Smooth muscle cell of the pulmonary artery (primary cell): ENCODE measurements at places on chromosomes 7 and 10. TPM values are rescaled to one million over a fixed set of nuclear protein-coding genes. Genes with fewer than 3 reads are reported as not detected.

The CRYGN gene
- total RNA-seq: 0.13 TPM in 1 of 2 replicates, not detected in the other

The LSM8 gene
- total RNA-seq: 18.6 and 21.5 TPM in 2 replicates

The PDE6C gene
- not detected in 2 replicates for total RNA-seq

The ITGB8 gene
- 95.7 and 171 TPM in 2 replicates for total RNA-seq

The OR6V1 gene
- not detected in 2 replicates for total RNA-seq

The SVIL gene
- 183 and 376 TPM in 2 replicates for total RNA-seq

The C10orf88 gene
- total RNA-seq: 12.3 and 19.0 TPM in 2 replicates

The MLXIPL gene
- 0.03 and 0.39 TPM in 2 replicates for total RNA-seq

The NCAPG2 gene
- total RNA-seq: 10.2 and 15.7 TPM in 2 replicates

The TRIL gene
- total RNA-seq: 0.40 and 1.8 TPM in 2 replicates

The MAP3K8 gene
- 12.3 and 17.3 TPM in 2 replicates for total RNA-seq

The NPSR1 gene
- total RNA-seq: not detected in 2 replicates

The VAX1 gene
- not detected in 2 replicates for total RNA-seq

The HOXA9 gene
- 0.33 TPM in 1 of 2 replicates, not detected in the other for total RNA-seq

The SPDYE8 gene
- total RNA-seq: not detected in 2 replicates

The RPP30 gene
- 23.1 and 30.6 TPM in 2 replicates for total RNA-seq

The MMD2 gene
- not detected in 2 replicates for total RNA-seq

The FFAR4 gene
- not detected in 2 replicates for total RNA-seq

The ZMIZ1 gene
- 30.2 and 50.3 TPM in 2 replicates for total RNA-seq

The IQUB gene
- total RNA-seq: 0.63 and 0.85 TPM in 2 replicates

The UNC5B gene
- 38.6 and 84.2 TPM in 2 replicates for total RNA-seq

The SMKR1 gene
- total RNA-seq: 0.20 TPM in 1 of 2 replicates, not detected in the other

The TMEM168 gene
- 25.6 and 30.0 TPM in 2 replicates for total RNA-seq

The IFIT2 gene
- 3.9 and 9.5 TPM in 2 replicates for total RNA-seq

The HOXA6 gene
- 1.4 TPM in 1 of 2 replicates, not detected in the other for total RNA-seq

The SFRP4 gene
- total RNA-seq: 72.7 and 95.2 TPM in 2 replicates

The CPA2 gene
- not detected in 2 replicates for total RNA-seq

The EVX1 gene
- not detected in 2 replicates for total RNA-seq

The EIF5AL1 gene
- total RNA-seq: 0.13 and 0.26 TPM in 2 replicates

The PRSS37 gene
- not detected in 2 replicates for total RNA-seq

The SDK1 gene
- 0.07 and 0.78 TPM in 2 replicates for total RNA-seq

The PNLIPRP2 gene
- total RNA-seq: not detected in 2 replicates

The RPEL1 gene
- 0.07 TPM in 1 of 2 replicates, not detected in the other for total RNA-seq

The PNLIP gene
- not detected in 2 replicates for total RNA-seq

The TBX20 gene
- 0.99 and 4.3 TPM in 2 replicates for total RNA-seq

The UPK3B gene
- total RNA-seq: 0.39 and 0.46 TPM in 2 replicates

The PAPOLB gene
- total RNA-seq: 0.07 and 0.39 TPM in 2 replicates

The CTTNBP2 gene
- total RNA-seq: 1.2 and 1.9 TPM in 2 replicates

The ELN gene
- total RNA-seq: 82.6 and 158 TPM in 2 replicates

The BAMBI gene
- total RNA-seq: 12.2 and 14.7 TPM in 2 replicates

The GPRIN2 gene
- 0.07 TPM in 1 of 2 replicates, not detected in the other for total RNA-seq

The PGAM2 gene
- total RNA-seq: 0.52 and 3.3 TPM in 2 replicates

The GIMAP2 gene
- 0.43 and 1.7 TPM in 2 replicates for total RNA-seq

The FAM13C gene
- total RNA-seq: 5.0 and 7.3 TPM in 2 replicates

The PKD2L1 gene
- total RNA-seq: not detected in 2 replicates
